ENCODE measurements at places on chromosomes 3 and 15.

- DNase-seq = no peak
Measured at GRCh38 chr15:51414256-51414860, 72.9 kb downstream of the GLDN start.

DNA sequence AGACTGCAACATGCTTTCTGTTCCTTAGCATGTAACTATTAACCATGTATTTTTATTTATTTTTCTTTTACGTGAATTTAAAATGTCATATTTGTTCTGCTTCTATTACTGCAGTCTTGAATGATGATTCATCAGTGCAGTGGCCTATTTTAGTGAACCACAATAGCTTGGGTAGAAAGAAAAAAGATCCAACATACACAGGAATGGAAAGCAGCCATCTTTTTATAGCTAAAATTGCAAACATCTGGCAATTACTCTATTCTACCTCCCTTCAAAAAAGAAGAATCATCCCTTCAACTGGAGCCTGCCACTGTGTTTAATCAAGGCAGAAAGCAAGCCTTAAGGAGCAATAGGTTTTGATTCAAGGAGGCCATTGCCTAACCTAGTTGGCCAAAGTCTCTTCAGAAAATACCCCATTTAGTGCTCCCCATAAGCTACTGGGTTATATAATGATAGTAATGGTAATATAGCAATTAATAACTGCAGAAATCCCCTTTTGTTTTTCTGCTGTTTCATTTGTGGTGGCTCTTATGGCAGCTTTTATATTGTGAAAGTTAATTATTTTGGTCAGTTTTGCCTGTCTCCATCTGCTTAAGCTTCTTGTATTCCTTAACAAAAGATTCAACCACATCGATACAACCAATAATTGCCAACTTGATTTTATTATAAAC lies 267.3 kb downstream of the LPP start:
- no peak for DNase-seq

DNA sequence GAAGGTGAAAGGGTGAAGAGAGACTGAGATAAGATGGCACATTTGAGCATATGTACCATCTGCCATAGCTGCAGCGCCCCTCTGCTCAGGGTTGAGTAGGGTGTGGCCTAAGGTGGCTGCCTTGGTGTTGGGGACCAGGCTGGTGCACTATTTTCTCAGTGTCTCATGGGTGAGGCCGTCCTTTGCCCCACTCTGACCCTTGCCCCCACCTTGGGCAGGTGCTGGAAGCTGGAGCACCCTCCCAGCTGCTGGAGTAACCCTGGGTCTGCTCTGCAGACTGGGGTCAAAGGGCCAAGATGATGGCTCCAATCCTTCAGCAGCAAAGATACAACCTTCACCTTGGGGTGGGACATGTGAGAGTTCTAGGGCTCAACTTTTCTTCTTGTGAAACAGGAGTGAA lies 69.2 kb downstream of the DAPK2 start:
- DNase-seq = no peak

DNA sequence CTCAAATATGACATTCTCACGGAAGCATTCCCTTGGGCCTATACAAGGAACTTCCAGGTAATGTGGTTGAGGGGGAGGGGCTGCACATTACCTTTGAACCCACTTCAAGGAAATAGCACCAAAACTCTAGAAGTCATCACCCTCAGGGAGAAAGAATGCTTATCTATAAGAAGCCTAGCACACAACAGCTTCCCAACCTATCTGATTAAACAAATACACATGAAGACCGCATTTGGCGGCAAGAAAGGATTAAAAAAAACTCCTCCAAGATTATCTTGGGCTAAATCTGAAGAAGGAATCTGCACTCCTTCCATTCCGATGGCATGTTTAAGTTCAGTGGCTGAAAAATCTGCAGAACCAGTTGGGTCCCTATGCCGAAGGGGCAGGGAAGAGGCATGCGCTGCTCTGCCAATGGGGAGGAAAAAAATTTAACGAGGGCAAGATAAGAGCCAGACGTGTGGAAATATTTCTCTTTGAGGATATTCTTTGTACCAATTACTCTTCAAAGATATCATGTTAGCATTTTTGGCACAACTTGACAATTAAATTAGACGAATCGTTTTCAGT lies 82.0 kb upstream of the WNT5A start:
- DNase-seq = no peak

GRCh38 chr15:94749811-94750617 lies 518.7 kb downstream of the MCTP2 start:
- DNase-seq = no peak

DNA sequence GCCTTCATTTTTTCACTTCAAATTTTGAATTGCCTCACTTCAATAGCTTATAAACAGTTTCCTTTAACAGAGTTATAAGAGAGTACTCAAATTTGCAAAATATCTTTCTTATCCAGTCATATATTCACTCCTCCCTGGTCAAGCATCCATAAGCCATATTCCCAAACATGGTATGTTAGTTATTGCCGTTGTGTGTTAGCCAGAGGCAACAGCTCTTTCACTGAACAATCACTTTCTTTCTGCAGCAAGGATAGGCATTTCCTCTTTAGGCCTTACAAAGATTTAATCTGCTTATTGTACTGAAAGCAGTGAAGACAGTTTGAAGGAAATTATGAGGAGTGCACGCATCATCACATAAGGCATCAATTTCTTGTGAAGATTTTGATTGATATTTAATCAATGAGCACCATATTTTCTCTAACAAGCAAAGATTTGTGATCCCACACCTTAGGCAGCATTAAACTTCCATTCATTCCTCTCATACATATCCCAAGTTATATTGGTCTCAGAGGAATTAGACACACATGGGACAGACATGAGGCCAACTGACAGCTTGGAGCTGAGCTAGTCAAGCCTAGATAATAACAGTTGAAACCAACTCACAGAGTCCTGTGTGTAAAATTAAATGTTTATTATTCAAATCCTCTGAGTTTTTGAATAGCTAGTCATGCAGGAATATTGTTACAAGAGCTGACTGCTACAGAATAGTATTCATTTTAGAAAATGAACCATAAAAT lies 80.0 kb upstream of the EPHA6 start:
- no peak for DNase-seq

DNA sequence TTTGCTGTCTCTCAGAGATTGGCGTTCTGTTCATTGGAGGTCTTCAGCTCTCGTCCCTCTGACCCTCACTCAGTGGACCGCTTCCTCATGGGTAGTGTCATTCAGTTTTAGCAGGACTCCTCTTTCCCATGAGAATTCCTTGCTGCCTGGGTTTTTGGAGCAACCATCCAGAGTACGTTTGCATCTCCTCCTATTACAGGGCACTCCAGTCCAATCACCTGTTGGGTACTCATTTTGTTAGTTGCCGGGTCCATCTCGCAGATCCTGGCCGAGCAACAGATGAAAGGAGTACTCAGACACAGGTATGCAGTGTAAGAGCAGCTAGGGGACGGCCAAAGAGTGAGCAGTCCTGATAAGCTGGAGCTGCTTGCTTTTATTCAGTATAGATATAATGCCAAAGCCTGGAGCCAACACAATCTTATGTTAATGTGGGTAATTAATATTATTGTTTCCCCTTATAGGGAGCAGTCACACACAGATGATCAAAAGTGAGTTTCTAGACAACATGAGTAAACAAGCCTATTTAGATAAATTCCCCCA lies 49.6 kb downstream of the ISG20 start:
- DNase-seq = no peak

GRCh38 chr3:40340541-40341170 lies 31.1 kb downstream of the EIF1B start:
- DNase-seq = no peak

DNA sequence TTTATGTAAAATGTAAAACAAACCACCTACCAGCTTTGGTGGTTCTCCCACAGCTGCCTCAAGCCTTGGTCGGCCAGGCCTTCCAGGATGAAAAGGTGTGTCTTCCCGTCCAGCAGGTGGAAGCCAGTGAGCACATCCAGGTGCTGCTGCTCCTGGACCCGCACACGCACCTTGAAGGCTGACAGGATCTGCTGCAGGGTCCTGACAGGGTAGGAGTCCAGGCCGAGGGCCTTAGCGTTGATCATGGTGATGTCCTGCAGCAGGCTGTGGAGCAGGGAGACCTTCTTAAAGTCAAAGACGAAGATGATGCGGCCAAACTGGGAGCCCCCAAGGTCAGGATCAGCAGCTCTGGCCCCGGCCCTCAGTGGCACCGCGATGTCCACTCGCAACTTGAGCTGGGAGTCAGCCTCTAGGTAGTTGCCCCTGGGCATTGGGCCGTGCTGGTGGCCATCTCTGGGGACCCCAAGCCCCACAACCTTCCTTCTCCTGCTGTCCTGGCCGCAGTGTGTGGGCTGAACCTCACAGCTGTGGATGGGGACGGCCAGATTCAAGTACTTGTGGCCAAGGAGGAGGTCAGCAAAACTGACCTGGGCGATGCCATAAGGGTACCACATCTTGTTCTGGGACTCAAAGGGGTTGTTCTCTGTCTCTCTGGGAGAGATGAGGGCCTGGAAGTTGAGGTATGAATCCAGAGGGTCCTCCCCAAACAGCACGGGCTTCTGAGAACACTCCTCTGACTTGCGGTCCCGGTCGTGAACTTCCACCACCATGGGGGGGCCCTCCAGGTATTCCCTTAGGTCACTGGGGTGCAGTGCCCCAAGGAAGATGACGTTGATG lies 48.6 kb downstream of the CFAP92 start:
- DNase-seq = no peak

GRCh38 chr3:170726976-170727661 lies 141.2 kb upstream of the SLC7A14 start:
- no peak for DNase-seq

- DNase-seq = no peak
Measured at GRCh38 chr3:30193625-30194044, 412.8 kb upstream of the TGFBR2 start.

- DNase-seq = no peak
Measured at GRCh38 chr3:173045770-173046382, 95.2 kb downstream of the SPATA16 start.

- peak; percentile 16 for DNase-seq
Measured at GRCh38 chr3:4720316-4721075, 227.3 kb downstream of the ITPR1 start.

- DNase-seq = no peak
Measured at GRCh38 chr3:192395506-192395905, 331.8 kb downstream of the FGF12 start.

GRCh38 chr3:49671291-49672288 lies 2.6 kb upstream of the APEH start:
- DNase-seq = peak; percentile 50

DNA sequence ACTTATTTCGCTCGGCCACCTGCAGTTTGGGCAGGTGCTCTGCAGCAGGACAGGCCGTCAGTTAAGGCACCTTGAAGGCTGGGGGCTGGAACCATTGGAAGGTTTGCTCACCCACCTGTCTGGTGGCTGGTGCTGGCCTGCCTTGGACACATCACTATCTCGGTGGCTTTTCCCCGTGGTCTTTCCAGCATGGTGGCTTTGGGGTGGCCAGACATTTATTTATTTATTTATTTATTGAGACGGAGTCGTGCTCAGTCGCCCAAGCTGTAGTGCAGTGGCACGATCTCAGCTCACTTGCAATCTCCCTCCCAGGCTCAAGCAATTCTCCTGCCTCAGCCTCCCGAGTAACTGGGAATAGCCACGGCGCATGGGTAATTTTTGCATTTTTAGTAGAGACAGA lies 11.7 kb downstream of the ISG20 start:
- no peak for DNase-seq

DNA sequence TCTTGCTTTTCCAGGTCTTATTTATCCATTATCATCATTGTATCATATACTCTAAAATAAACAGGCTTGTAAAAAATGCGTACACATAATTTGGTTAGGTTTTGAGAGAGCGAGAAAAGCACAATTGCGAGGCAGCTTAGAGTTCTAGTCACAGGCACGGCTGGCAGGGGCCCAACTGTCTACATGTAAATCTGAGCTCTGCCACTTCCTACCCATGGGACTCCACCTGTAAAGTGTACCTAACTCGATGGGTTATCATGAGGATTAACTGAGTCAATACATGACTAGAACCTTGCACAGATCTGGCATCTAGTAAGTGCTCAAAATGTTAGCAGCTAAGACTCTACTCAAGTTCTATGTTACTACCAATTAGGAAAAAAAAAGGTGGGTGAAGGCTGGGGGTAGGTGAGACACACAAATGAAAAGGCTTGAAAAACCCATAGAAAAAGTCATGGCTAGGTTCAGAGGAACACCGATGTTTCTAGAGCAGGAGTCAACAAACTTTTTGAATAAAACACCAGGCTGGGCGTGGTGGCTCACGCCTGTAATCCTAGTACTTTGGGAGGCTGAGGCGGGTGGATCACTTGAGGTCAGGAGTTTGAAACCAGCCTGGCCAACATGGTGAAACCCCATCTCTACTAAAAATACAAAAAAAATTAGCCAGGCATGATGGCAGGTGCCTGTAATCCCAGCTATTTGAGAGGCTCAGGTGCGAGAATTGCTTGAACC lies 36.2 kb downstream of the GLB1 start:
- peak; percentile 60 for DNase-seq

DNA sequence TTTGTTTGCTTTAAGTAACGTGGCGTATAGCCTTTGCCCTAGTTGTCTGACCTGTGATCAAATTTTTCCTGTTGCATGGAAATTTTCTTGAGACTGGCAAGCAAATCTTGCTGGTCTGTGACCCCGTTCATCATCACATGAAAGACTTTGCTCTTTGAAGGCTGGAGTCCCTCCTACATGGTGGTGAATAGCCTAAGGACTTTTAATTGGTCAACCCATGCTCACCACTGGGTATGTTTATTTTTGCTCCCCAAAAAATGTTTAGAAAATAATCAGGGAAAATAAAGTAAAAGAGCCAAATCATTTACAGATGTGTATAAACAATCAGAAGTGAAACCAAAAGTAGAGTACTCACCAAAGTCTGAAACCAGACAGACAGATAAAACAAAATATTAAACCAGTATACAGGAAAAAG lies 1075.3 kb upstream of the ALCAM start:
- no peak for DNase-seq

GRCh38 chr15:101765772-101766456 lies 37.4 kb upstream of the OR4F6 start:
- DNase-seq = no peak

DNA sequence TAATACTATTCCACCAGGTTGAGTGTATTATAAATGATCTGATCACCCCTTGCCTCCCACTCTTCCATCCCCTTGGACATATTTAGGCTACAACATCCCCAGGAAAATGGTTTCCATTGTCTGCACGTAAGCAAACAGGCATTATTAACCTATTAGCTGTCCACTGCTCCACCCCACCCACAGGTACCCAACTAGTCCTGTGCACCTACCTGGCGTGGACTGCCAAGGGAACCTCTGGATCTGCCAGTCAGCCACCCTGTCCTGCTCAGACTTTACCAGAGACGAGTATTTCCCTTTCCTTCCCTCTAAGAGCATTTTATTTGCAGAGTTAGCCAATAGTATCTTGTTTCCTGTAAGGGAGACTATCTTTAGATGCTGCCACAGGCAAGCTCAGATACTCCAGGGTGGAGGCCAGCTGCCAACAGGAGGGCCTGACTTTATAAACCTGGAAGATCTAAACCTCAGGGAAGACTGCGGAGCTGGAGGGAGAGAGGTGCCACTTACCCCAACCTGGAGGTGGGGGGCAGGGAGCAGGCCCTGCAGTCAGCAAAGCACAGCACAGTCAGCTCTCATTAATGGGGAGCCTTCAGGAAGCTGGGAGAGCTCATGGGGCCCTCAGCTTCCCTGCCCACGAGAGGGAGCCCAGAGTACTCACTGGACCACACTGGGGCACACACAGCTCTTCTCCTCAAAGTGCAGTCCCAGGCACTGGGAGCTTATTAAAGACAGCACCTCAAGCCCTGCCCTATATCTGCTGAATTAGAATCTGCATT lies at the start of gene CX3CR1:
TSS of gene CX3CR1 (minus strand) at position 292 of the 773 bp plus-strand sequence. CDS start 13,527 bp downstream, outside the sequence.
- no peak for DNase-seq

GRCh38 chr15:91468871-91469580 lies 369.0 kb downstream of the SV2B start:
- no peak for DNase-seq

Measured in T-helper 17 cell (primary cell).